ENCODE measurements at places on chromosomes 1 and 21.

DNA sequence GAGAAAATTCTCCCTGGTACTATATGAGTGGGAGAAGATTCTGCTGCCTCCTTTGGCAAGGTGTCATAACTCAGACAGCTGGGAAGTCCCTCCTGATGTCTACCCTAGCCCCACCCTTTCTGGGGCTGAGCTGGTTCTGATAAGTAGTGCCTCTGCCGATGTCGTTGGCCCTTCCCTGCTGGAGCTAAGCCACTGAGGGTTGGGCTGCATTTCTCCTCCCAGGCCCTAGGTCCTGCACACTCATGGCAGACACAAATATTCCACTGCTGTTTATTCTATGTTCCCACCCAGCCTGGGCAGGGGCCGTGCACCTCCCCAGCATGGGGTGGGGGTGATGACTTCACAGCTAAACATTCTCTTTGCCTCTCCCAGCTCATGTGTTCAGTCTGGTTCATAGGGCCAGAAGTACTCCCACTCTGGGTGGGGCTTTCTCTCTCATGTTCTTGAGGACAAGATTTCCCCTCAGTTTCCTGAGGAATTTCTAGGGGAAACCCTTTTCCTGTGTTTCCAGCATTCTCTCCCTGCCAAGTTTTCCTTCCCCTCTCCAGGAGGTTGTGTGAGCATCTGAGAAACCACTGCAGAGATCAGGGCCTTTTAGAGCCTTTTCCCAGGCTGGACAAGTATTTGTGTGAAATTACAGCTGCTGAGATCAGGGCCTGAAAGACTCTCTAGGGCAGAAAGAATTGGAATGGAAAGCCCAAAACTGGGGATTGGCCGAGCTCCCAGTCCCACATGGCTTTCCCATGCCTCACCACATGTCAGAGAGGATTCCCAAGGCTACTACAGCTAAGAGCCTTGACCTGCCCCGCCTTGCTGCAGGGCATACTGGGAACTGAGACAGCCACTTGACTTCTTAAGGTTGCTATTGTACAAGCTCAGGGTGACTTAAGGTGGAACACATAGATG is 66.2 kb downstream of the ATP2B4 start:
- ATAC-seq, result peak; percentile 47

DNA sequence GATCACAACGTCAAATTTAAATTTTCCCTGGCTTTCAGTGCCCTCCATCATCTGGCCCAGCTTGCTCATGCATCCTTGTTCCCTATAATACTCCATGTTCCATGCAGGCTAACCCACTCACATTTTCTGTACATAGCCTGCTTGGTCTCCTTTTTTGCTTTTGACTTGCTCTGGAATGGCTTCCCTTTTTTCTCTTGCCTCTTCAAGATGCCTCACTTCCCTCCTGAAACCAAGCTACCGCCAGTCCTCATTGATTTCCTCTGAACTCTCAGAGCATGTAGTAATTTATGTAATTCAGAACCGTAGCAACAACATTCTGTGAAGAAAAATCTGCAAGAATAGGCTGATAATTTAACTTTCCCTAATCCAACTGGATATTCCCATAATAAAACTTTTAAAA is 10.3 kb downstream of the CAP1 start:
- no peak for ATAC-seq

GRCh38 chr1:240946926-240947325 is 335.0 kb upstream of the GREM2 start:
- ATAC-seq, result no peak

DNA sequence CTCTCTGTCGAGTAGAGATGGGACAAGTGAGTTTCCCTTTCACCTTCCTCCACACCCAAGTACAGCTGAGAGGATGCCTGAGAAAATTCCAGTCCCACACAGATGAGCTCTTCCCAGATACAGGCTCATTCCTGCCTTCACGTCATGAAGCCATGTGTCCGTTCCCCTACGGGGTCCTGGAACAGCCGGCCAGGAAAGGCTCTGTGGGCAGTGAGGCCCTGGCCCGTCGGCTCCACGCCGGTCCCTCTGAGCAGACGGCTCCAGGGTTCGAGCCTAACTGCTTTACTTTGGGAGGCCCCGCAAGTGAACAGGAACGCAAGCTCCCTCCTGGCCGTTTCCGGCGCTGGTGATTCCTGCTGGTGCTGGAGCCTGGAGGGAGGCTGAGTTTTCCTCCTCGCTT is 57.2 kb upstream of the ARHGEF16 start:
- ATAC-seq, result no peak

GRCh38 chr1:65527190-65527589 is 106.7 kb downstream of the LEPR start:
- ATAC-seq, result no peak

GRCh38 chr1:177825276-177825901 is 144.5 kb downstream of the SEC16B start:
- no peak for ATAC-seq

DNA sequence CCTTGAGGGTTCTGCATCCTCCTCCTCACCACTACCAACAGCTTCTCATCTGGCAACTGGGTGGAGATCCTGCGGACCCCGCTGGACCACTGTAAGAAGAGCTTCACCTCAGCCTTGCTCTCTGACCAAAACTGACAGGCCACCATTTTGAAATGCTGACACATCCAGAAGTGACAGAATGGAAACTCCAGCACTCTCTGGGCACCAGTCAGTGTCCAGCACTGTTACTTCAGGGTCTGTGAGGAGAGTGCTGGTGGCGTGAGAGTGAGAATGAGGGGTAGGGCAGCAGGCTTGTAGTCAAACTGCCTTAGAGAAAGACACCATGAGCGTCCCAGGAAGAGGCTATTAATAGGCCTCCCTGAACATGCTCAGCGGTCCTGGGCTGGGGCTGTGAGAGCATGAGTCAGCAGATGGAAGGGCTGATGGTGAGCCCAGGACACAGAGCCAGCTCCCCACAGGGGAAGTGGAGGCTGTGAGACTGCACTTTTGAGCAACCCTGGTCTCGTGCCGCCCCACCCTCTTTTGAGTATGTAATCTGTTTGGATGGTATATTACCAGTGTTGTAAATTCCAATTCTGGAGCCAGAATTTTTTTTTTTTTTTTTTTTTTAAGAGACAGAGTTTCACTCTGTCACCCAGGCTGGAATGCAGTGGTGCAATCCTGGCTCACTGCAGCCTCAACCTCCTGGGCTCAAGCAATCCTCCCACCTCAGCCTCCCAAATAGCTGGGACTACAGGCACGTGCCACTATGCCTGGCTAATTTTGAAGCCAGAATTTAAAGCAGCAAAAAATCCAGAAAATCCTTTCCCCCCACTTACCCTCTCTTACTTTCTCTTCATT is 34.4 kb upstream of the SLC30A1 start:
- ATAC-seq, result peak; percentile 56

- ATAC-seq, result peak; percentile 64
Observed at GRCh38 chr1:65001231-65001792, 35.0 kb upstream of the JAK1 start.

- ATAC-seq, result no peak
Observed at GRCh38 chr1:236119943-236120484, 22.3 kb upstream of the GPR137B start.

DNA sequence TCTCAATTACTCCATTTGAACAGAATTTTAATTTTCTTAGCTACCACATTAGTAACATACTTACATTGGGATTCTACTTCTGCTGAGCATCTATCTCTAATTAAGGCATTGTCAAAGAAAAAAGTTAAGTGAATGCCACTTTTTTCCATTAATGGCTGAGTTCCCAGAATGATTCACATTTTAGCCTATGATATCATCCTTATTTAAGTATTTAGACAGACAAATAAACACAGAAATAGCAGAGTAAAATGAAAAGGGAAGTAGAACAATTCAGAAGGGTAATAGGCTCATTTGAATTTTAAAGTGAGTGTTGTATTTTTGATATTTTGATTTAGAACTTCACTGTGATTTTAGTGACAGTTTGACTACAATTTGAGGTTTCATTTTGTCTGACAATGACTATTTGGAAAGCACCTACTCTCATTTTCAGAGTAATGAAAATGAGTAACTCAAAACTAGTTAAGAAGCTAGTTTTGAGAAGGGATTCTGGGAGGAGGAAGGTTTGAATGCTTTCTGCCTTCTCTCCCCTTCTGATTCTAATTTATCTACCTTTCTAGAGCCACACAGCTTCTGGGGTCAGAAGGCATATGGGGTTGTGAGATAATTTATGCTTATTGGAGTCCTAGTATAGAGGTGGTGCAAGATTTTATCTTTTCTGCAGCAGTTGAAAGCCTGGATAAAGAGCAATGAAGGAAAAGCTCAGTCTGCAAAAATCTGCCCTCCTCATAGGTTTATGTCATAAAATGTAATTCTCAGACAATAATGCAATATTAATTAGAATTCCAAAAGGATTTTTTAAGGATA is 15.5 kb downstream of the LYPLAL1 start:
- ATAC-seq, result peak; percentile 88

DNA sequence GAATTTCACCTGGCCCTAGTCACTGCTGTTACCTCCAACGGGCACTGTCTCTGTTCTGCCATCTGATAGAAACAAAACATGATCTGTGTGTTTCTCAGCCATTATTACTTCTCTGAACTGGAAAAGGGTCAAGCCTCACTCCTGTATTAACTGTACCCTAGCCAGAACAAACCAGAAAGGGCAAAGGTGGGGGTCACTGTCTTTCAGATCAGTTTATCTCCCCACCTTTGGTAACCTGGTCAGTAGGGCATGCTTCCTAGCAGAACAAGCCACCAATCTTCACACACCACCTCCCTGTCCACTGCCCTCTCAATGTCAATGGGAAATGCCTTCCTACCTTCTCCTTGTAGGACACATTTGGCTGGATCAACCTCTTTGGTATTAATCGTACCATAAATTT is 3.9 kb downstream of the TRIM45 start:
- no peak for ATAC-seq

GRCh38 chr1:208587110-208587509 is 342.9 kb upstream of the PLXNA2 start:
- ATAC-seq, result no peak

DNA sequence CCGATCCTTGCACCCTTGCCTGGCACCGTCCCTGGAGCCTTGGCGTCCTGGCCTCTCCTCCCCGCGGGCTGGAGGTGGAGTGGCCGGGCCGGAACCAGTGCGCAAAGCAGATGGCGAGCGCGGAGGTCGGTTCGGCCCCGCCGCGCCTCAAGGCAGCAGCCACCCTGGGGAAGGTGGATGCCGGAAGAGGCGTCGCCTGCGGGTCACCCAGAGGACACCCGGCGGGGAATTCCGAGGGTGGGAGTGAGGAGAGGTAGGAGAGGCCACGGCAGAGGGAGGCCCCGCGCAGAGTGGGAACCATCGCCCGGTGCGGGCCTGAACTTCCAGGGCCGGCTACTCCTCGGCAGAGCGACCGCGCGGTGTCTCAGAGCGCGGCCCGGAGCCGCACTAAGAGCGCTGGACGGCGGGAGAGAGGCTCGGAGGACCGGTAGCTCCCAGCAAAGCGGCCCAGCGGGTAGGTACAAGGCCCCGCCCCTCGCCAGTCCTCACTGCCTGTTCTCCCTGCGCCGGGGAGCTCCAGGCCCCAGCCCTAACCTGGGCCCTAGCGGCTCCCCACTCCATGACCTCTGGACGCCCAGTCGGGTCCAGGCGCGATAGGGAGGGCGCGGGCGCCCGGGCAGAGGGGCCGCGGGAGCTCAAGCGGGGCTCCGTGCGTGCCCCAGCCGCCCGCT is at the start of gene RNF207:
TSS of gene RNF207 (plus strand) at position 271 of the 671 bp plus-strand sequence. CDS start 417 bp downstream, outside the sequence.
- ATAC-seq, result peak; percentile 85

- no peak for ATAC-seq
Observed at GRCh38 chr1:72011721-72012120, 270.6 kb downstream of the NEGR1 start.

DNA sequence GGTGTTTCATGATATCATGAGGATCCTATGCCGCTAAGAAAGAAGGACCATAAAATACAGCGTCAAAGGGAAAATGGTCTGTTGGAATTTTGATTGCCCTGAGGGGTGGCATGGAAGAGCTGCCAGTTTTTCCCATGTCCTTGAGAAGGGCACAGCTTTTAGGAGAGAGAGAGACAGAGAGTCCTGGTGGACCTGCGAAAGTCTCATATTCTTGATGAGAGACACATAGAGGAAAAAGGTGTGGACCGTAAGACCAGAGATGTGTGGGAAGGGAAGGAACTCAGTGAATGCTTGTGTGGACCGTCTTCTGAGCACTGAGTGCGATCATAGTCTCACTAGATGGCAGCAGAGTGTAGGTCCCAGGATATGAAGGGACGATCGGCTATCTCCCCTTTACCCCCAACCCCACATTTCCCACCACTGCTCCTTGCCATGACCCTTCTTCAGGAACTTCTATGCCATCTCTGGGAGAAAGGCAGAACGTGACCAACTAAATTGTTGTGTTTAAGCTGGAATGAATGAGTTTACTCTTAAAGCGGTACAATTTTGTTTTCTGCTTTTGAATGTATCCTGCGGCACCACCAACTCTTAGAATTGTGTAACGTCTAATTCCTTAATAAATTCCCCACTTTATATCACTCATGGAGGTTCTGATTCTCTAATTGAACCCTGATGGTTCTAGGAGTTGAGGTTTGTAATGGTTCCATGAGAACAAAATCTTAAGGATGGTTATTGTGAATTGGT is 117.7 kb downstream of the CTH start:
- ATAC-seq, result peak; percentile 38

DNA sequence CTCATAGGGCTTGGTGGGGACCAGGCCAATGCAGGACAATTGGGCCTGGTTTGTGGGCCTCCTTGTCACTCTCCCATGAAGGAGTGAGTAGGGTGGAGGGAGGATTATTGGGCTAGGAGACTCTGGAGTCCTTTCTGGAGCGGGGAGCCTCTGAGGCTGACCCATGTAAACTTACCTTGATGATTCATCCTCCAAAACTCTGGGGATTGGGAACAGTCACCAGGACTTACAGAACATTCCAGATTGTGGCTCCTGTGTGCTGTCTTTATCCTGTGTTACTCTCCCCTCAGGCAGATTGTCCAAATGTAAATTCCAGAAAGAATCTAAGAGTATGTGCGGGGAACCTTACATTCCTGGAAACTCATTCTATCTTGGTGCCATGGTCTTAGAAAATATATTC is 197.6 kb downstream of the CAMTA1 start:
- ATAC-seq, result no peak

DNA sequence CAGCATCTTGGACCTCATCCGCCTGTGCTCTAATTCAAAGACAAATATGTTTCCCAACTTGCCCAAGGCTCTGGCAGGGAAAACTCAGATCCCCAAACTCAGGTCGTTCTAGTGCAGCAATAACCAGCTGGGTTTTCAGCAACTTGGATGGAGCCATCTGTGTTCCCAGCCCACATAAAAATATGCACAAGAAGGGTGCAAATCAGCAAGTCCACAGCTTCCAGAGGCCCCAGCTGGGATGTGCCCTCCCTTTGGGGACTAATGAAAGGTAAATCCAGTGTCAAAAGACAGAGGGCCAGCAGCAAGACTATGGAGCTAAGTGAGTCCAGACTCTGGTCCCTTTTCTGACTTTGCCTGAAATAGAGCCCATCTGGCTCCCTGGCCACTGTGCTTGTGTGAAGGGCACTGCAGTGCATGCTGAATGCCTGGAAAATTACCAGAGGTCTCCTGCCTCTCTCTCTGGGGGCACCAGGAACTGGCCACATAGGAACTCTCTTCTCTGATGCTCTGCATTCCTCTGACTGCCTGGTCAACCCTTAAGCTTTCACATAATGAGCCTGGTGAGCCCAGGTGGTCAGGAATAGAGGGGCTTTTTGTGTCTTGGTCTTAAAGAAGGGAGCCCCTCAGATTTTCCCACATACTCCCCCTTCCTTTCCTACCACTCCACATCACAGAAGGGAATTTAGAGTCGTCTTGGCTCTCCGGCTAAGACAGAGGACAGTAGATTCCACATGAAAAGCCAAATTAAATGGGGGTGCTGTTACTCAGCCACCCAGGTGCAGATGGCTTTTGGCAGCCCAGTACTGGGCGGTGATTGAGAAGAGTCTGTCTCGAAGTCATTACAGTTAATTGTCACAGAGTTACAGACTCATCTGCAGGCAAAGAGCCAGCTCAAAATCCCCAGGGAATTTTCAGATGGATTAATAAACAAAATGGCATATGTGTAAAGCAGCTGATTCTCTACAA is 88.1 kb upstream of the C1orf21 start:
- no peak for ATAC-seq
